ENCODE measurements at places on chromosomes 7 and 10.

- DNase-seq, result no peak
Observed at GRCh38 chr10:46014206-46014605, 16.2 kb downstream of the NCOA4 start.

- peak; percentile 88 for DNase-seq
Observed at GRCh38 chr7:100465702-100466311, 1.7 kb upstream of the SPACDR start.

- DNase-seq, result peak; percentile 85
Observed at GRCh38 chr7:157690833-157691585, 354.2 kb downstream of the DNAJB6 start.

DNA sequence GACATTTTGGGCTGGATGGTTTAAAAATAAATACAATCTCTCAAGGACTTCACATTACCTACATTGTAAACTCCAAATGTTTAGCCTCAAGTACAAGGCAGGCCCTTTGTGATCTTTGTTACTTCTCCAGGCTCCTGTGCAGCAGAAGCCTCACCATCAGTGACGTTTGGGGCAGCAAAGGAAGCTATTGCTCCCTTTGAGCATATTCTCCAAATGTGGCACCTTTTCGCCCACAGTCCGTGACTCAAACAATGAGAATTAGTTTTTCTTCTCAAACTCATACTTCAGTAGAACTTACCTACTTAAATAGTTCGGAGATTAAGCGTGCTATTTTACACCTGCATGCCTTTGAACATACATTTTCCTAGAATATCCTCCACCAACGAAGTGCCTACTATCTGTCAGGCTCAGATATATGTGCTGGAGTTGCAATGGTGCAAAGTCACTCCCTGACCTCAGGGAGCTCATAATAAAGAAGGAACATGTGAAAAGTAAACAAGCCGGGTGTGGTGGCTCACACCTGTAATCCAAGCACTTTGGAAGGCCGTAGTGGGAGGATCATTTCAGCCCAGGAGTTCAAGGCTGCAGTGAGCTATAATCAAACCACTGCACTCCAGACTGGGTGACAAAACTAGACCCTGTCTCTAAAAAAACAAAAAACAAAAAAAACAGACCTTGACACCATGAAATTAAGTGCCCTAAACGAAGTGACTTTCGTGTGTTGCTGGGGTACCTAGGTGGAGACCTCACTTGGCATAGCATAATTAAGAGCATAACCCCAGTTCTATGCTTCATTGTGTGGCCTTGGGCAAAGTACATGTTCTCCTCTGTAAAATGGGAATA, 1.2 kb upstream of the ABCF2 start:
- DNase-seq, result peak; percentile 20

GRCh38 chr10:35041502-35041879, 48.6 kb downstream of the CUL2 start:
- no peak for DNase-seq

DNA sequence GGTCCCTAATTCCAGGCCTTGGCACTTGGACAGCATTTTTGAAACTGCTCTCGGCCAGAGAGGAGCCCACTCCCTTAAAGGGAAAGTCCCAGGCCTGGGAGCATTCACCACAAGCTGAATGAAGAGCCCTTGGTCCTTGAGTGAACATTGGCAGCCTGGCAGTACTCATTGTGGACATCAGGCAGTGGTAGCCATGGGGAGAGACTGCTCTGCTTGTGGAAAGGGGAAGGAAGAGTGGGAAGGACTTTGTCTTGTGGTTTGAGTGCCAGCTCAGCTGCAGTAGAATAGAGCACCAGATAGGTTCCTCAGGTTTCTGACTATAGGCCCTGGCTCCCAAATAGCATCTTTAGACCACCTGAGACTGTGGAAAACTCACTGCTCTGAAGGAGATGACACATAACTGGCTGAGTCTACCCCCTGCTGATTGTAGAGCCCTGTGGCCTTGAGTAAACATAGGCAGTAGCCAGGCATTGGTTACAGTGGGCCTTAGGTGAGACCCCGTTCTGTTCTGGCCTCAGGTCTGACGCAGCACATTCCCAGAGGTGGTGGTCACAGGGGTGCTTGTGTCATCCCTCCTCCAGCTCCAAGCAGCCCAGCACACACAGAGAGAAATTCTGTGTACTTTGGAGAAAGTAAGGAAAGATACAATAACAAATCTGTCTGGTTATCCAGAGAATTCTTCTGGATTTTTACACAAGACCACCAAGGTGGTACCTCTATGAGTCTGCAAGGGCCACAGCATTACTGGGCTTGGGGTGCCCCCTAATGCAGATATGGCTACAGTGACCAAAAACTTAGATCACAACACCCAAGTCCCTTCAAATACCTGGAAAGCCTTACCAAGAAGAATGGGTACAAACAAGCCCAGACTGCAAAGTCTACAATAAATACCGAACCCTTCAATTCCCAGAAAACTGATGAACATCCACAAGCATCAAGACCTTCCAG, 153.8 kb downstream of the GNAI1 start:
- no peak for DNase-seq

DNA sequence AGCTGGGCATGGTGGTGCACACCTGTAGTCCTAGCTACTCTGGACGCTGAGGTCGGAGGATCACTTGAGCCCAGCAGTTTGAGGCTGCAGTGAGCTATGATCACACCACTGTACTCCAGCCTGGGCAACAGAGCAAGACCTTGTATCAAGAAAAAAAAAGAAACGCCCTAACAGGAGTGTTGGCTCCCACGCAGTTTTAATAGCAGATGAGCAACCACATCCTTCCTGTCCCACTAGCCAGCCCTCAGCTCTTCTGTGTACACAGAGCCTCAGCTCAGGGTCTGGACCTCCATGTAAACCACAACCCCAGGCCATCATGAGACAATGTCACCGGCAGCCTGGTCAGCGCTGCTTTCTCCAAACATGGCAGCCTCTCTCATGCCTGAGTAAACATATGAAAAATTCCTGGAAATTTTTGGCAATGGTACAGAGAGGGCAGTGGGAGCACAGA, 108.2 kb downstream of the PIP4K2A start:
- no peak for DNase-seq

- no peak for DNase-seq
Observed at GRCh38 chr10:96701265-96701664, 19.0 kb downstream of the PIK3AP1 start.

DNA sequence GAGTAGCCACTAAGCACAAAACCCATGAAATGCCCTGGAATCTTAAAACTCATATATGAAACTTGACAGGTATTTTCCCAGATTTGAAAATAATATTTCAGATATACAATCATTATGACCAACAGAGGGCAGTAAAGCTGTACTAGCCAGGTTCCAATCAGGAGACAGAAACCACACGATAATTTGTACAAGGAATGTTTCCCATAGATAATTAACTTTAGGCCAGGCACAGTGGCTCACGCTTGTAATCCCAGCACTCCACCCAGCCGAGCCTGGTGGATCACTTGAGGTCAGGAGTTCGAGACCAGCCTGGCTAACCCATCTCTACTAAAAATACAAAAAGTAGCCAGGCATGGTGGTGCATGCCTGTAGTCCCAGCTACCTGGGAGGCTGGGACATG, 31.0 kb upstream of the NUB1 start:
- DNase-seq, result peak; percentile 17

- no peak for DNase-seq
Observed at GRCh38 chr10:101001659-101002035, 2.0 kb downstream of the LZTS2 start.

- no peak for DNase-seq
Observed at GRCh38 chr10:117418121-117418520, 42.9 kb upstream of the PDZD8 start.

- DNase-seq, result no peak
Observed at GRCh38 chr10:15131330-15131729, 34.2 kb downstream of the RPP38 start.
